ENCODE measurements at places on chromosomes 11 and 22. TPM values are rescaled to one million over a fixed set of nuclear protein-coding genes. Genes with fewer than 3 reads are reported as not detected.

Gene CTSW
- not detected for total RNA-seq

DNA sequence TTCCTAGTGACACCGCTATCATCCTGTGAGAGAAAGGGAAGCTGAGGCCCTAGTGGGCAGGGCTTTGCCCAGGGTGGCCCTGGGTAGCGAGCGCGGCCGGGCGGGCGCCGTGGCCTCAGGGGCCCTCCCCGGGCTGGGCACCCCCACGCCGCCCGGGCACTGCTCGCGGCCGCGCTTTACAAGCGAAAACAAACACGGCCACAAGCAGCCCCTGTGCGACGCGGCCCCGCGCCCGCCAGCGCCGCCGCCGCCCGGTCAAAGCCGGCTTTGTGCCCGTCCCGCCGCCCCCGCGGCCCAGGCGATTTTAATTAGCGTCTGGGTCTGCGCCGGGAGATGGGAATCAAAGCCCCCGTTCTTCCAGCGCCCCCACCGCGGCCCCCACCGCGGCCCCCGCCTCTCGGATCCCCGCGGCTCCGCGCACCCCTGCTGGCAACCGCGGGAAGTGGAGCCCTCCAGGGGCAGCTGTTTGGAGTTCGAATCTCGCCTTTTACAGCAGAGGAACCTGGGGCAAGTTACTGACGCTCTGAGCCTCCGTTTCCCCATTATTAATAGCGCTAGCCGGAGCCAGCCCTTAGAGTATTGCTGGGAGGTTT is 47.9 kb downstream of the CHRDL2 start:
- no peak overlapping the region for H3K27ac ChIP-seq
- H3K36me3 ChIP-seq = no peaks in the 10 kb centered on the region
- no peak for DNase-seq

Gene CABP4
- total RNA-seq = not detected

Gene KCNK4
- 0.43 TPM for total RNA-seq

Gene OR5AN1
- not detected for total RNA-seq

All from osteocyte (in vitro differentiated cells).